ENCODE measurements at places on chromosomes 2 and 18. TPM values are rescaled to one million over a fixed set of nuclear protein-coding genes. Genes with fewer than 3 reads are reported as not detected.

DNA sequence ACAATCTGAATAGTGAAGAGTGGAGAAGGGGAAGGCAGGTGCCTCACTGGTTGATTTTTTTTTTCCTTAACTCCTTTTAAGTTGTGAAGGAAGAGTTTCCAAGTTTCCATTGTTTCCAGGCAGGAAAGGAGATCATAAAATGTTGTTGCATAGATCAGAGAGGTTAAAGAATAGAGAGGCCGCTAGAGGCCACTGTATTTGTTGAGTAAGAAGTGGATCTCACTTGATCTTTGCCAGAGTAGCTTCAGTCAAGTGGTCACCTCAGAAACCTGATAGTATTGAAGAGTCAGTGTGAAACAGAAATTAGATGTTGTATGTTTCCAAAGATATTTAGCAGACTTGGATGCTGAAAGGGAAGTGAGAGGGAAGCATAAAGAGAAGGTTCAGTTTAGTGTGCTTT lies 17.6 kb downstream of the CTNNA2 start:
- no peak overlapping the region for H3K27ac ChIP-seq
- no peak for DNase-seq
- H3K27me3 ChIP-seq: peaks cover 11% of the 10 kb centered on the region

ACTG2 gene
- 173 TPM for total RNA-seq

DYNAP gene
- not detected for total RNA-seq

SH3BP4 gene
- total RNA-seq: 51.9 TPM

Measured in chondrocyte (in vitro differentiated cells).